ENCODE measurements at places on chromosomes 7 and 10.

DNA sequence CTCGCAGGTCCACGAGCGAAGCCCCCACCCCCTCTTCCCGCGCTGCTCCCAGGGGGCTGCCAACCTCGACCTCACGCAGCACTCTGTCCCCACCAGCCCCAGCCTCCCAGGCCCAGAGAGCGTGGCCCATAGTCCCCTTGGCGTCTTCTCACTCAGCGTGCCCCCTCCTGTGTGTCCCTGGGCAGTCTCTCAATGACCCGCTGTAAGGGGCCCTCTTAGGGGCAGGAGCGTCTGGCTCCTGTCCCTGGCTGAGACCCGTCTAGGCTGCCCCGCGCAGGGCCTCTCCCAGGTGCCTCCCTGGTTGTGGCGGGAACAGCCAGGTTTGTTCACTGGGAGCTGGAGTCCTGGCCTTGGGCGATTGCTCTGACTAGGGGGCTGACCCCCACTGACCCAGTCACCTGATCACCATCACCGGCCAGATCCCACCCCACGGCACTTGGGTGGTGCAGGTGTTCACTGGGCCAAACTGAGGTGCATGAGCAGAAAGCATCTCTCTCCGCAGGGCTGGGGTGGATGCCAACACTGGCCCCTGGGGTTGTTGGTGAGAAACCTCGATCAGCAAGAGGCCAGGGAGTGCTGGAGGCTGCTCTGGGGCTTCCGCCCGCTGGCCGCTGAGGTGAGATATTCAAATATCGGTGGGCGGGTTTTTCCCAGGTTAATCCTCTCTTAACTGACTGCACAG is 12.6 kb upstream of the WDFY4 start:
- no peak for DNase-seq

- no peak for DNase-seq
Measured at GRCh38 chr10:114957673-114958072, 19.7 kb downstream of the TRUB1 start.

DNA sequence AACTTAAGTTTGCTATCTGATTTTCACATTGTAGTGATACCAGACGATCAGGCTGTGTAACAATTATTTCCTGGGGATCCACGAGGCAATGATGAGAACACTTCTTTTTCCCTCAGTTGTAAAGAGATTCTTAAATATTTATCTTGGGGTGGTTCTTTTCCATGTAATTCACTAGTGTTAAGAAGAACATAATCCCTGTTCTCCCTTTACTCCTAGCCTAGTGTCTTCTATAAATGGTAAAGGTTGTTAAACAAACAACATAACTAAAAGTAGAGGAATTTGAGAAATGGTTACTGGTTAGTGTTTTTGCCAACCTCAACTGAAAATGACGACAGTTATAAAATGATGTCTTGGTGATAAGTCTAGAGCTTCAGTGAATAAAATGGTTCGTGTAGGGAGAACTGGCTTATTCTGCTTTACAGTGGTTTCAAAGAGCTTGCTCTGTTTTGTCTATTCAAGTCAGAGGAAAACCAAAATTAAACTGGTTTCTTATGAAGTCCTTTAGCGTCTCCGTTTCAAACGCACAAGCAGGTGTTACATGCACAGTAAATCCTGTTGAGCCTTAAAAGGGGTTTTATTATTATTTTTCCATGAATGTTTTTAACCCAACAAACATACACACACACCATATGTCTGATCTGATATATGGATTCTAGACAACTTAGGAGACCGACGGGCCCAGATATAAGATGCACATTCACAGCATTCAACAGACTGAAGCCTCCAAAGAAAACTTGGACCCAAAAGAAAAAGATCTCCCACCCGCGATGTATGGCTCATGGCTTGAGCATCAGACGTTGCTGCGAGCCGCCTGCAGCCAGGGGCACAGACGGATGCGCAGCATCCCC is 1.1 kb downstream of the TBX20 start:
- no peak for DNase-seq

DNA sequence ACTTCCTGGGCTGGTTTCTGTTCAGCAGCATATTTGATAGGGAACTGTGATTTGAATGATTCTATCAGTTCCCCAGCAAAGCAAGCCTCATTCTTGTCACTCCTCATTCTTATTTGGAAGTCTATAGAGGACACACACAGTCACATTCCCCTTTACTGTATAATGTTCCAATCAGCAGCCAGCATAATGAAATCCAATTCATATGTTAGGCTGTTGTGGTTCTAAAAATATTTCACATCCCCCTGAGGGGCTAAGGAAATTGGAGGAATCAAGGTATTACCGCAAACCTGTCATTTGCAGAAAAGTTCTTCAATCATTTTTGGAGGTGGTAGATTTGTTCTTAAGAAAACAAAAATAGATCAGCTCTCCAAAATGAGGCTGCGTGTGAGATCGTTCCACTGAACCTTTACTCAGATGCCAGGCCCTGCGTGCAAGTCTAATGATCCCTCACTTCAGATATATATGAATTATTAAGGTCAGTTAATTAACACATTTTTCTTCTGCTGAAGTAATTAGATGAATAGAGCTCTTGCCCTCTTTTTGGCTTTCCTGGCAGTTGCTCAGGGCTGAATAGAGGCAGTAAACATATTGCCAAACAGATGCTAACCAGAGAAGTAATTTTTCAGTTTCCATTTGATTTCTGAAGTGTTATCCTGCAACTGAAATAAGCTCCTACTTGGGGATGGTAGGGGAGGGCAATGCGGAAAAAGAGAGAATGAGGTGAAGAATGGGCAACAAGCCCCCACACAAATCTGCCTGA is 31.8 kb downstream of the LSMEM1 start:
- no peak for DNase-seq

GRCh38 chr7:102472126-102473041 is 6.3 kb downstream of the POLR2J start:
- DNase-seq: no peak

- DNase-seq: no peak
Measured at GRCh38 chr7:101165958-101166647, 734 bp upstream of the VGF start.

GRCh38 chr7:108000875-108001763 is 1.8 kb downstream of the LAMB1 start:
- DNase-seq: no peak

- no peak for DNase-seq
Measured at GRCh38 chr10:49827297-49827696, 65.2 kb upstream of the OGDHL start.

GRCh38 chr10:49179699-49180443 is 8.3 kb downstream of the TMEM273 start:
- DNase-seq: no peak

DNA sequence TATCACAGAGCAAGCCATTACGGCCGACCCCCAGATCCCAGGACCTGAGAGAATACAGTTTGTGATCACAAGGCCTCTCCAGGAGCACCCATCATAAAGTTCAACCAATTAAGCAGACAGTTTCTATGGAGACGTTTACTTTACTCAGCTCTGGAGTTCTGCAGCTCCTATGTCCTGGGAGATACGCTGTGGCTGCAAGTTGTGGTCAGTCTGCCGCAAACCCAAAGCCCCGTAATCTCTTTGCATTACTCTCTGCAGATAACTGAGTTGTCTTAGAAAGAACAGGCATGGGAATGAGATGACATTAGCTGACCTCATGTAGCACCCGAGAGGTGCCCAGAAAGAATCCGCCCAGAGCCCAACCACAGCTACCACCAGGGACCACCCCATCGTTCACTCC is 305.1 kb downstream of the FGFR2 start:
- DNase-seq: no peak

DNA sequence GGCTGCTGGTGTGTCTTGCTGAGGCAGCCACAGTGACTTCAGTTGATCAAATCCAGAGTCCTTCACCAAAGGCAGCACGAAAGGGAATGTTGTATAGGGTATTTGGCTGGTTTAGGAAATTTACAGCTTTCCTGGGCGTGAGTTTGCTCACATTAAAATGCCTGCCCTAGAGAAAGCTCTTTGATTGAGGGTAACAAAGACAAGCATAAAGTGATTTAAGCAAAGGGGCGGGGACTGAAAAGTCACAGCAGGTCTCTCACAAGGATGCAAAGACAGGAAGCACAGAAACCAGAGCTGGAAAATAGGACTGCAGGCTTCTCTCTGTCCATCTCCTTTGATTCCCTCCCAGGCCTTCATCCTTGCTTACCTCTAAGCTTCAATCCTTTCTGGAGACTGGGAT is 139.2 kb downstream of the ELMO1 start:
- no peak for DNase-seq

DNA sequence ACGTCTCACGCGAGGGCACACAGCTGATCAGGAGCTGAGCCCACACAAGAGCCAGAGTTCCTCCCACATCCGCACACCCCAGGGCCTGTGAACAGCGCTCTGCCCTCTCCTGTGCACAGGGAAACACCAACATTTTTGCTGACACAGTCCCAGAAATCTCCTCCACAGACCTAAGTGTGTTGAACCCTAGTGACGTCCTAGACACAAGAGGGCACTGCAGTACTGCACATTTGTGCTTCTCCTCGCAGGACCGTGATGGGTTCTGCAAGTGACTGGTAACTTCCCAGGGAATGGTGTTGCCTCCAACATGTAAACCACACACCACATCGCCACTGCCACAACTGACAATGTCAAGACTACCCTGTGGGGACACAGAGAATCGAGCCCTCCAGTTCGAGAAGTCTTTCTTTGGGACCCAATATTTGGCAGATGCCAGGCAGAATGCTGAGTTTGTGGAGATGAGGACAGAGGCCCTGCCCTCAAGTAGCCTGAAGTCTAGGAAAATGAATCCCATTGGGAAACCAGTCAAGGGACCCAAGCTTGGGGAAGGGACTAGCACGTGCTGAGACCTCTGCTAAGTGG is 170.3 kb downstream of the PAXIP1 start:
- DNase-seq: no peak

GRCh38 chr10:7285522-7286322 is 125.1 kb downstream of the SFMBT2 start:
- DNase-seq: no peak

DNA sequence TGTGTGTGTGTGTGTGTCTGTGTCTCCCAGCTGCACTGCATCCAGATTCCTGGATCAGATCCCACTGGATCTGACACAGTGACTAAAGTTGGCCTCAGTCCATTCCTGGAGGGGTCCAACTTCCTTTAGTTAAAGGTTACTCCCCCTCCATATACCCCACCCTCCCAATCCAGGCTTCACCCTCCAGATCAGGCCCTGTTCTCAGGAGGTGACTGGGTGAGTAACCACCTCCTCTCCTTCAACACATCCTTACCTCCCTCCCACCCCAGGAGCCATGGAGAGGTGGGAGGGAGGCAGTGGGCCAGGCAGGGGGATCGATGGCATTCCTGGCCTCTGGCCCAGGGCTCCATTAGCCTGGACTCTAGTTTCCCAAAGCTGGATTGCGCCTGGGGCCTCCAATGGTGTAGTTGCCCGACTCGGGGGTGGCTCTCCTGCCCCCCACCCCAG is 11.3 kb downstream of the KCNIP2 start:
- no peak for DNase-seq

DNA sequence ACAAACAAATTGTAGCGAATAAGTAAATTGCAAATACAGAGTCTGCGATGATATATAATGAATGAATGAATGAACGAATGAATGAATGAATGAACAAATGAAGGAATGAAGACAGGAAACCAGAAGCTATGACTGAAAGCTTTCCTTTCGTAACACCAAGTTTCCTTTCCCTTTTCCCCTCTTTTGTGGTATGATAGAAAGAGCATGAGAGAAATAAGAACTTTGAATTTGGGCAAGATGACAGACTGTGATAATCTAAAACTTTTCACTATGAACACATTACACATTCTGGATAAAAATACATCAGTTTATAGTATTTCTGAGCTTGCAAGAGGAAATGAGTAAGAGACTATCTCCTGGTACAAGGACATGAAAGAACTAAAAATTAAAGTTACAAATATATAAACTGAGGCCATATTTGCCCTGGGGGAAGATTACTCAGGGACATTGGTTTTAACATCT is 8.4 kb upstream of the UCN3 start:
- DNase-seq: no peak

DNA sequence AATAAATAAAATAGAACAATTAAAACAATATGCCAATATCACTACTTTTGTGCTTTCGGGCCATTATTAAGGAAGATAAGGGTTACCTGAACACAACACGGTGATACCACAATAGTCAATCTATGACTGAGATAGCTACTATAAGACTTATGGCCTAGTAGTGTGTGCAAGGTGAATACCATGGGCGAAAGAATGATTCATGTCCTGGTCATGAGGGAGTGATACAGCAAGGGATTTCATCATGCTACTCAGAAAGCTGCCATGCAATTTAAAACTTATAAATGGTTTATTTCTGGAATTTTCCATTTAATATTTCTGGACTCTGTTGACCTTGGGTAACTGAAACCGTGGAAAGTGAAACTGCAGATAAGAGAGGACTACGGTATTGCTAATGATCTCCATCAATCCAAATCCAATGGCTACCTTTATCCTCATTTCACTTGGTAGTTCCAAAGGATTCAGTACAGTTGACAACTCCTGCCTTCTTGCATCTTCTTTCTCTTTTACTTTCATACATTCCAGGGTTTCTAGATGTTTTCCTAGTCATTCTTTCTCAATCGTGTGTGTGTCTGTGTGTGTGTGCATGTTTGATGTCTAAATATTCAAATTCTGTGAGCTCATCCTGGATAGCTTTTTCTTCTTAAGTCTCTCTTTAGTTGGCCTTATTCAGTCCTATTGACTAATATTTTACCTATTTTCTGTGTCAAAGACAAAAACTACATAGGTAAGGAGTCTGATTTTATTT is 100.5 kb upstream of the MAGI2 start:
- no peak for DNase-seq

DNA sequence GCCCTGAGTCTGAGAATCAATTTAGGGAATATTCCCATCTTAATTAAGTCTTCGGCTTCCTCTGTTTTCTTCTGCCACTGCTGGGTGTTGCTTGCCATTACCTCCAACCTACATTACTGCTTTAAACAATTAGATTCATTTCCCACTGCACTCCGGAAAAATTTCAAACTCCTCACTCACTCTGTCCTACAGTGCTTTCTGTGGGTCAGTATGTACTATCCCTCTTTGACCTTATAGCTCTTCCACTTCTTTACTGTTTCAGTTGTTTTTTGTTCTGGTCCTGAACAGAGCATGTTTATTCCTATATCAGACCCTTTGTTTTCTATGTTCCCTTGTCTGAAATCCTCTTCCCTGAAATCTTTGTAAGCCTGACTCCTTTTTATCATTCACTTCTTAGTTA is 160.6 kb downstream of the MAGI2 start:
- no peak for DNase-seq

DNA sequence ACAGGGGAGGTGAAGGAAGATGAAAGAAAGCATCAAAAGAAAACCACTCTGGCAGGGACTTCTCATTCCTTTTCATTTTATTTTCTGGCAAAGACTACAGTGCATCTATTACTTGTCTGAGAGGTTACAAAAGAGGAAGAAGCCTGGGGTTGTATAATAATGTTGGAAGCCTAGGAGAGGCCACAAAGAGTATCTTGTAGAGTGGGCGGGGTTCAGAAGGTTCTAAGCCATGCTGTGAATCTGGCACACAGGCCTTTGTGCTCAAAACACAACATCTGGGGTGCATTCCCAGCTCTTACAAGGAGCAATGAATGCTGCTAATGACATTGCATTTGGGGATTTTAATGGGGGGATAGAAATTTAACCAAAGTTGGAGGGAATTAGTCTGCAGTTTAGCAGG is 49.4 kb downstream of the MRPL32 start:
- DNase-seq: no peak

Data from HFF-Myc (cell line).